CD4-positive, alpha-beta T cell treated with Interferon gamma for 1 hour (primary cell): ENCODE measurements at places on chromosomes 1 and 21.

- no peak for DNase-seq
These were observed 8.2 kb downstream of the SPATA46 start for GRCh38 chr1:162368451-162368850.

- DNase-seq: no peak
These were observed 94.9 kb downstream of the NAV1 start for GRCh38 chr1:201633811-201634210.

DNA sequence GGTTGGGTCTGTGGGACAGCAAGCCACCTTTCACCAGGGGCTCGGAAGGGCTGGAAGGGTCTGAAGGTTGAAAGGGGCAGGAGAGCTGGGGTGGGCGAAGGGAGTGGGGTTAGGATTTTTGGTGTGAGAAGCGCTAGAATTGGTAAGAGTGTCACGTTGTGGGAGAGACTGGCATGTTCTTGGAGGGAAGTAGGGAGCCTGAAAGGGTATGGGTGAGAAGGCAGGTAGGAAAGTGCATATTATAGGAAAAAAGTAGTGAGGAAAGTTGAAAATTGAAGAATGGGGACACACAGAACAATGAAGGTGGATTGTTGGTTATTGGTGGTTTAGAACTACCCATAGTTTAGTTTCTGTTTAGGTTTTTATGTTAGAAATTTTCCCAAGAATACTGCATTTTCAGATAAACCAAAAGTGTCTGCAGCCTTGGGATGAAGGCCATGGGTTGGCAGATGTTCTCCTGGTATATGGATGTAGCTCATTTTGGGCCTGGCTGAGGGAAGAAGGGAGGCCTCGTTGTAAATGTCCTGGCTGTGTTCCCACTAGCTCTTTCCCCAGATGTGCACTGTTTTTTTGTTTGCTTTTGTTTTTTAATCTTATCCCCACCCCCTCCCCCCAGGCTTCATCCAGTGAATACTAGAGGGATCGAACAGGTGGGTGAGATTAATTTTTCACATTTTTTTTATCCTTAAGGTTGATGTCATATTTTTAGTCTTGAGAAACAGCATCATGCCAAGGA, 1.2 kb downstream of the LRRC42 start:
- no peak for DNase-seq

DNA sequence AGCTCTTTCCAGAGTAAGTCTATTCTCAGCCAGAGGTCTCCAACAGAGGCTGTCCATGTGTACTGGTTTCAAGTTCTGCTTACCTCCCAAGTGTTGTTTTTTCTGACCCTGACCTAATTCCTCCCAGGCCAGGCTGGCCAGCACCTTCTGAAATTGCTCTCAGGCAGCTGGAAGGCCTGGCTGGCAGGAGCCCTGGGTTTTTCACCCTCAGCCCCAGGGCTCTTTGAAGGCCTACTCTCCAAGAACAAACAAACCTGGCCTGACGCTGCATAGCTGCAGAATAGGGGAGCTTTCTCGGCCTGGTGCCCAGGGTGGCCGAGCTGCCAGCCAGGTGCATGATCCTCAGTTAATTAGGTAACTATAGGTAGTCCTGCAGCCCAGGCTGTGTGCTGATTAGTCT, 147.5 kb downstream of the CACNA1E start:
- no peak for DNase-seq

- DNase-seq: no peak
These were observed 79.3 kb downstream of the HMCN1 start for GRCh38 chr1:185813401-185813979.

DNA sequence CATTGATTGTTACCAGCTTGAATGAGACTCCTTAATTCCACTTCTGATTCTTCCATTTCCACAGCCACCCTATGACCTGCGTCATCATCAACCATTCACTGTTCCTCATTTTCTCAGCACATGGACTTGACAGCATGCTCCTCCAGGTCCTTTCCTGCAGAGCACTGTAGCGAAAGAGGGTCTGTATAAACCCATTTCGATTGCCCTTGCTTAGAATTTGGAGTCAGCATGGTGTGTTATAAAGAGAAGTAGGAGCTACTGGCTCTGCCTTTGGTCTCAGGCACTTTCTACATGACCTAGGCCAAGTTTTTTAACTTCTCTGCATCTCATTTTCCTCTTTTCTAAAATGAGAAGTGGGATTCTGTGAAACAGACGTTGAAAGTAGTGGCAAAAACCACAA, 133.8 kb downstream of the AK5 start:
- DNase-seq: no peak

DNA sequence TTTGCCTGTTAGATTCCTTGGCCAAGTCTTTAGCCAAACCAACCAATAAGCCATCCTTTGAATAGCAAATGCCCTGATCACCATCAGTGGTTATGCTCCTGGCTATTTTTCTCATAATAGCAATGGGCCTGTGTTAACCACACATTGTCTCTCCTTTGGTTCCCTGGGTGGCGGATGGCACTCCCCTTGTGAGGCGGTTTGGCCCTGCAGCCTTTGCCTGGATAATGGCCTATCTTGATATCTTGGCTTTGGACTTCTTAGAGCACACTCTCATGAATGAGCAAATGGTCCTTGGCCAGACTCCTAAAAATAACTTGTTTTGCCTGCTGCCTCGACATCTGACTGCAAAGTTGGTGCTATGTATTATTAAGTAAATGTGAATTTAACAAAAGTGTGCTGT, 22.4 kb upstream of the ZBTB18 start:
- DNase-seq: no peak

GRCh38 chr1:107879346-107879745, 85.6 kb downstream of the VAV3 start:
- no peak for DNase-seq

- no peak for DNase-seq
These were observed 29.1 kb upstream of the TADA1 start for GRCh38 chr1:166905136-166905535.

- no peak for DNase-seq
These were observed 336.0 kb downstream of the ST6GALNAC3 start for GRCh38 chr1:76410499-76410898.

DNA sequence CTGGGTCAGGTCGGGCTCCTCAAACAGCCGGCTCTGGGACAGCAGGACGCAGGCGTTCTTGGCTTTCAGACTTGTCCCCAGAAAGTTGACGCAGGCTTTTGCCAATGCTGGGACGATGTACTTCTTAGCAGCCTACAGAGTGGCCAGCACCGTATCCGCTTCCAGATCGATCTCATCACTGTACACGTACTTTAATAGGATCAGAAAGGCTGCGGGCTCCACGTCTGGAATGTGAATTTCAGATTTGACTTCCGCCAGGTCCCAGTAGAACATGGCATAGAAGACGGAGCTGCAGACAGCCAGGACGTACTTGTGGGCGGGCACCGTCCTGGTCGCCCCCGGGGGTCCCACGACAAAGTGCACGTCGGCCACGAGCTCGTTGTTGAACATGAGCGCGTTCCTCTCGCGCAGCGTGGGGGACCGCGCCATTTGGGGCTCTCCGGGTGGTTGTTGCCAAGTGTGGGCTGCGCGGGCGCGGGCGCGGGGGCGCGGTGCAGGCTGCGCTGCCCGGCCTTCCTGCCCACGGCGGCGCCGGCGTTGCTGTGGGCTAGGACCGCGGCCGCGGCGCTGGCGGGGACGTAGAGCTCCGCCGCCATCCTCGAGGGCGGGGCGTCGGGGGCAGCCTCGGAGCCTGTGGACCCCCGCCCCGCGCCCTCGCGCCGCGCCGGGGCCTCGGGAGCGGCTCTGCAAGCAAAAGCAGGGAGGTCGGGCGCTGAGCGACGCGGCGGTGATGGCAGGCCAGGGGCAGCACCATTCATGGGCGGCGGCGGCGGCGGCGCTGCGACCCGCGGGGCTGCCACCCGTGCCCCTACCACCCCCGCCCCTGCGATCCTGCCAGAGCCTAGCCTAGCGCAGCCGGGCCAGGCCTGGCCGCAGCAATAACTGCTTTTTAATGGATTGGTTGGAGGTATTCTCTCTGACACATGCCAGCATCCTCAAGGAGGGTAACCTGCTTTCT, 10.6 kb downstream of the CNR2 start:
- DNase-seq: no peak

DNA sequence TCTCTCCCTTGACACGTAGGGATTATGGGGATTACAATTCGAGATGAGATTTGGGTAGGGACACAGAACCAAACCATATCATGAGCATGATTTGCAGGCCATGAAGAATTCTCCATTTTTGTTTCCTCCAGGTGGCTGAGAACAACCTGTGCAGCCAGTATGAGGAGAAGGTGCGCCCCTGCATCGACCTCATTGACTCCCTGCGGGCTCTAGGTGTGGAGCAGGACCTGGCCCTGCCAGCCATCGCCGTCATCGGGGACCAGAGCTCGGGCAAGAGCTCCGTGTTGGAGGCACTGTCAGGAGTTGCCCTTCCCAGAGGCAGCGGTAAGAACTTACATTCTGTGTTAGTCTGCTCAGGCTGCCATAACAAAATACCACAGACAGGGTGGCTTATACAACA, 9.7 kb downstream of the MX1 start:
- DNase-seq: no peak

DNA sequence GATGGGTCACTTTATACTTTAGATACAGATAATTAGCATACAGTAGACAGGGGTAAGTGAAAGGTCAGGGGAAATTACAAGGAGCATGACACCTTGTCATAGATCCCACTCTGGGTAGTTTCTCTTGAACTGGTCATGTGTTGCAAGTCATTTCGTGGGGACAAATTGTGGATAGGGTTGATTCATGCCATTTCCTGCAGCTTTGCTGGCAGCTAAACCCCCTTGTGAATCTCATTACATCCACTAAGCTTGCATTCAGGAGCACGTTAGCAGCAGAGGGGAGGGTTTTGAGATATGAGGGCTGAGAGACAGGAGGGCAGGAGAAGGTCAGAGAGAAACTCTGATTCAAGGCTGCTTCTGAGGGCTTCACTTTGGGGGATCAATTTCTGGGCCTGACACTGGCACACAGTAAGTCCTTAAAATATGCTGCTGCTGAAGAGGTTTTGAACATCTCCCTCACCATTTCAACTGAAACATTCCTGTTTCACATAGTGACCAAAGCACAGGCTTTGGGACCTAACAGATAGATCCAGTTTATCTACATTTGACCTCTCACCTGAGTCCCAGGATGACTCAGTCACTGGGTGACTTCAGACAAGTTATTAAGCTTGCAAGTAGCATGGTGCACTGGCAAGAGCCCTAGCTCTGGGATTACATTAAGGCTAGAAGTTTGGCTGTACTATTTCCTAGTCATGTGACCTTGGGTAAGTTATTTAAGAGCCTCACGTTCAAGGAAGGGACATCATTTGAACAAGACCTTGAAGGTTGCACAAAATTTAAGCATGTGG, 206.0 kb upstream of the USP24 start:
- no peak for DNase-seq

GRCh38 chr1:55993646-55994318, 585.6 kb downstream of the PLPP3 start:
- no peak for DNase-seq

- no peak for DNase-seq
These were observed 3.1 kb downstream of the AKIRIN1 start for GRCh38 chr1:38994196-38994595.

DNA sequence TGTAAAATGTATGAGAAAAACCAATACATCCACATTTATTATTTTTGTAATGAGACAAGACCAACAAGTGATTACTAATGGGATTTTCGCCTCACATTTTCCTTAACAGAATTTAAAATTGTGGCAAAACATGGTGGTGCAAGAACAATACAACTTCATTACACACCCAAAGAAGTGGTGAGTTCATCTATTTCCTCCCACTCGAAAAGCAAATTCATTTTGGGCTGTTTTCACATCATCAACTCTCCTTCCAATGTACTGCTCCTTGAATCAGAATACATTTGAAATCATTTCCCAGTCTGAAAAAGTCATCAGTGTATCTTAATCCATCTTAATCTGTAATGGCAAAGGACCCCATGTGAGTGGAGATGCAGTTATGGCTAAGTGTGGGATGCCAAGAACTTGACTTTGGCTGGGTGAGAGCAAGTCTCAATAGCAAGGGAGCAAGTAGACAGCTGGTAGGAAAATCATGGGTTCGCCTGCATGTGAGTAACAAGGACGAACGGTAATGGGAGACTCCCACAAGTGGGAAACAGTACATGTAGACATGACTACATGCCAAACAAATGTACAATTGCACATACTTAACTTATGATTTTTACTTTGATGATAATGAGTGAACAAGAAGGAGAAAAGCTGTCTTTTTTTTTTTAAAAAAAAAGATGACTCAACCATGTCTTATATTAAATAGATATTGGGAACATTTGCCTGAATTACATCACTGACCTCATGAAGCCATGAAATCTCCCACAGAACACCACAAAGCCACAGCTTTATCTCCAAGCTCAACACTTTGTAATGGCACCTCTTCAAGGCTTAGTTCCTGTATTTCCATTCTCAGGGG, 46.0 kb downstream of the RUNX1 start:
- no peak for DNase-seq

- no peak for DNase-seq
These were observed 63.9 kb downstream of the TRIM11 start for GRCh38 chr1:228342627-228343190.

- no peak for DNase-seq
These were observed 127.6 kb downstream of the KCNK2 start for GRCh38 chr1:215210167-215210566.

DNA sequence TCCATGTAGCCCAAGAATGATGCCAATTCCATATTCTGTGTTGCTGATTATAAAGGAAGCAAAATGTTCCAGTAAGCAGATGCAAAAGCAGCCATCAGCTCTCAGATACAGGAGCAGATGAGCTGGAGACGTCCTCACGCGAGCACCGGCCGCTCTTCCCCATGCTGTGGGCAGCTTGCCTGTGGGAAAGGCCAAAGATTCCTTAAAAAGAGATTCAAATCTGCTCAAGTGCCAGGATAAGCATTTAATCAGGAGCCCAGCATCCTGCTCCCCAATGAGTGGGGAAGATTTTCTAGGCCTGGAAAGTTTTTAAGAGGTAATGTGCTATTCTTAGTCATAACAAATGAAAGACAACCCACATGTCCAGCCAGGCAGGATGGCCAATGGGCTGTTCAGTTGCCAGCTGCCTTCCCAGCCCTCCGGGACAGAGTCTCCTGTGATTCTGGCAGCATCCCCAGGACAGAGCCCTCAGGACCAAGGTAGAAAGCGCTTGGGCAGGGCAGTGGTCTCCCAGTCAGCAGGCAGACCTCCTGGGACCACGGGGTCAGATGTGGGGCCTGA, 108.2 kb upstream of the TMPRSS2 start:
- no peak for DNase-seq
